ENCODE measurements at places on chromosomes 2 and 18. TPM values are rescaled to one million over a fixed set of nuclear protein-coding genes. Genes with fewer than 3 reads are reported as not detected.

REG3G gene
- total RNA-seq = not detected

- DNase-seq = no peak
Measured at GRCh38 chr2:234846599-234847363, 105.0 kb upstream of the SH3BP4 start.

DNA sequence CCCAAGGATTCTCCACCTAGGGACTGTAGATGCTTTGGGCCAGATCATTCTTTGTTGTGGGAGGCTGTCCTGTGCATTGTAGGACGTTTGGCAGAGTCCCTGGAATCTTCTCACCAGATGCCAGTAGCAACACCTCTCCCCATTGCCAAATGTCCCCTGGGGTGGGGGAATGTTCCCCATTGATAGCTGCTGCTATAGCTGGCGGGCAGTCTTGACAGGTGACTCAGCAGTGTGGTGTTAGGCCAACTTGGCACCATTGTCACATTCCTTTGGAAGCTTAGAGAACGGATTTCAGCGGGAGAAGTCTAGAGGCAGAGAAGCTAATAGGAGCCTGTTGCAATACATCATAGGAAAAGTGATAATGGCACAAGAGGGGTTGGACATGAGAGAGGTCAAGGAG, 495.7 kb upstream of the SMIM21 start:
- peak; percentile 46 for DNase-seq

DNA sequence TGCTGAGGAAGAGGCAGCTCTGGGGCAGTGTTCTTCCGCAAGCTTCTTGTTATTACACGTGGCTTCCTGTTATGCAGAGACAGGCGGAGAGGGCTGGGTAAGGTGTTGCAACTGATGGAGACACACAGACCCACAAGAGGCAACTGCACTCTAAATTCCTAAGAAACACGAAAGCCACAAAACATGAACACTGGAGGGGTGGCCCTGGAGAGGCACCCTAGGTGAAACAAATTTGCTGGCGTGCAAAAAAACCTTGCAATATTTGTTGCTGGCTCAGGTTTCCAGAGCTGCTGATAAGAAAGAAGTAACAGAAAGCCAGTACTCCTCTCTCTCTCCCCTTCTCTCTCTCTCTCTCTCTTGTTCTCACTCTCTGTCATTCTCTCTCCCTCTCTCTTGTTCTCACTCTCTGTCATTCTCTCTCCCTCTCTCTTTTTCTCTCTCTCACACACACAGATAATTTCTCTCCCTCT, 31.8 kb downstream of the ARHGAP25 start:
- peak; percentile 37 for DNase-seq

DNA sequence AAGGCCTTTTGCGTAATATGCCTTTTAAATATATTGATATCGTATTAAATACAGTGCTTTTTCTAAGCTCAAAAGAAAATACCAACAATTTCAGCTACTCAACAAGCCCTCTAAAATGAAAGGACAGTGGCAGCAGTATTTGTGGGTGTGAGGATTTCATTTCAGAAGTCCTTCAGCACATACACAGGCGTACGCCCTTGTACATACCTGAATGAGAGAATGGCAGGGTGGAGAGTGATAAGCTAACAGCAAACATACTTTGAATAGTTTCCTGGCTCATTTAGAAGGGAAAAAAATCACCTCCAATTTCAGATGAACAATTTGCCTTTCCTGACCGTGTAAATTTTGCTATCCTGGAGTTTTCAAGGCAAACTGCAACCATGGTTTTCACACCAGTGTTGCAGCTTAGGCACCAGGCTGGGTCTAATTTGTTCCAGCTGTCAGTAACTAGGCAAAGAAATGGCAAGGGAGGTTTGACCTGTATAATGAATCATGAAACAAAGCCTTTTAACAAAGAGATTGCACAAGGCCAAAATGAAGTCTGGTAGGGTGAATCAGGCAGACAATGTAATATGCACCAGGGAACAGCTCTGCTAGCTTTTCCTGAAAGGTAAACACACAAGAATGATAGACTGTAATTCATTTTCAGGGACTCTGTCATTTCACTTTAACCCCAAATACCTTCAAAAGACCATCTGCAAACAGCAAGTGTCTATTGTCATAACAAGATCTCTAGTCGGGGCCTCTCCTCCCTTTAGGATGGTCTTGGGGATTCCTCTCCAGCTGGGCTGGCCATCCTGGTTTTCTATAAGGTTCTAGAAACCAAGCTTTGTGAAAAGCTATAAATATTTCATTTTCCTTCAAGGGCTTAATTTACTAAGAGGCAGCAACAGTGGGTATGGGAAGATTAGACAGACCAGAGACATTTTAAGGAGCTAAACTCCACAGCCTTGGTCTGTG, 11.5 kb downstream of the ANKRD29 start:
- no peak for DNase-seq

ST6GAL2 gene
- 1.8 TPM for total RNA-seq

MAPK4 gene
- 0.12 TPM for total RNA-seq

PKDCC gene
- total RNA-seq = 68.5 TPM

M1AP gene
- 0.56 TPM for total RNA-seq

- DNase-seq = no peak
Measured at GRCh38 chr2:127406454-127406853, 11.8 kb upstream of the PROC start.

LYPD1 gene
- not detected for total RNA-seq

MYCN gene
- total RNA-seq = 2.3 TPM

UGT1A10 gene
- total RNA-seq = 112 TPM

DNA sequence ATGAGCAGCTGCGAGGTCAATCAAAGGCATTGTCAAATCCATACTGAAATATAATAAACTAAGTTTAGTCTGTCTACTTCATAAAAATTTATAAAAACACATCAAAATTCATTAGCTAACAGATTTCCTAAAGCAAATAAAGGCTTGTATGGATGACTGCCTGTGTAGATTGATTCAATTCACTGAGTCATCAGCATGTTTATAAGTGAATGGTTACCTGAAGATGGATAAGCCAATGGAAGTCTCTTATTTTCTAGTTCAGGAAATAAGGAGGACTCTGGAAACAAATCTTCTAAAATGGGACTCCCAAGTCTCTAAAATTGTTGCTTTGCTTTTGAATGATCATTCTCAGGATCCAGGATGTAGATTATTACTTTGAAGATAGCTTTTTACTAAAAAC, 57.0 kb upstream of the HNRNPA3 start:
- DNase-seq = no peak

DNA sequence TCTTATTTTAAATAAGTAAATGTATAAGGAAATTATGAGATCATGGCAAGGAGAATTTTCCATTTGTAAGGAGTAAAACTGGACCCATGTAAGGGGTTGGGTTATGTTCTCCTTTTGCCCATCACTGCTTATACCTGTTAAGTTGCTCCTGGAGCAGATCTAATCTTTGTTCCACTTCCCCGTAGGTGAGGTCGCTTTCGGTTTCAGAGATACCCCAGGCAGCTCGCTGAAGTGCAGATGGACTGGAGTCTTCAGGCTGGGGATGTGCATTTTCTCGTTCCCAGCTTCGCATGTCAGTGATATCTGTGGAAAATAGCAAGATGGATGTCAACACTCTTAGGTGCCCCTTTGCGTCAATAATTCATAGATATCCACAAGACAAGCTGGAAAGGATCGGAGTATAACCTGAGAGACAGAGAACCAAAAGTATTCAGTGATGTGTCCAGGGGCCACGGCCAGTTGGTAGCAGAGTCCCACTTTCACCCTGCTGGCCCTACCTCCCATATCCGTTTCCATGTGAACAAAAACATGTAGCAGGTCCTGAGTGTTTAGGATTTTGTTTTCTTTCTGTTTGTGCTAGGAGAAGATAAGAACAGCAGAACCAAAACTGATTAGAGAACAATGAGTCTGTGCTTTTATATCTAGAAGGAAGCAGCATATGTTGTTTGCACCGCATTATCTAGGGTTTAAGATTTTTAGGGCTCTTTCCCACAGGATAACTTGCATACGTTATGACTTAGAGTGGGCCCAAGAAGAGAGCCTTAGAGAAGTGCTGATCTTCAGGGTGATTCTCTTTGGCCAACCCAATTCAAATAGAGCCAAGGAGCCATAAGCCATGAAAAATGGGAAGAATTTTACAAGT, 36.0 kb downstream of the GCA start:
- DNase-seq = no peak

GRCh38 chr18:21369146-21369545, 127.1 kb downstream of the GREB1L start:
- no peak for DNase-seq

DNA sequence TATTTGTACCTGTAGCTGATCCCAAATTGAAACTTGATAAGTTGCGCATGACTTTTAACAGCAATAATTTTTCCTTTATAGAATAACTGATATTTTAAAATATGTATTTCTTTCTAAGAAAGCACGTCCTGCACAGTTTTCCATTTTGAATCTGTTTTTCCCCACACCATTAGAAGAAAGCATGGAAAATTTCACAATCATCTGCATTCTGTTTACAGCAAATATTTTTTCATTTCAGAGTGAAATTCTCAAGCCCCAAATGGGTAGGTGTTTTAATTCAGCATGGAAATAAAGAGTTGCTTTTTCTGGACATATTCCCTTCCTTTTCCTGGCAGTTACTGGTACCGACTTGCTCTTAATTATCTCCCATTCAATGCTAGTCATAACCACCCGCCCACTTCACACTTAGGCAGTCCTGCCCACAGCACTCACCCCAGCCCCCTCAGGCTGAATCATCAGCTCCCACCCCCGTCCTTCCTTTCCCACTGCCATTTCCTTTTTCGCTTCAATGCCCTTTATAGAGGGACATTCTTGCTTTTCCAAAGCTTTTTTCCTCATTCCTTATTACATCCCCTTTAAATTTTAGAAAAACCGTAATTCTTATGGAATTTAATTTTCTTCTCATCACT, 89.2 kb upstream of the GLS start:
- no peak for DNase-seq

DNA sequence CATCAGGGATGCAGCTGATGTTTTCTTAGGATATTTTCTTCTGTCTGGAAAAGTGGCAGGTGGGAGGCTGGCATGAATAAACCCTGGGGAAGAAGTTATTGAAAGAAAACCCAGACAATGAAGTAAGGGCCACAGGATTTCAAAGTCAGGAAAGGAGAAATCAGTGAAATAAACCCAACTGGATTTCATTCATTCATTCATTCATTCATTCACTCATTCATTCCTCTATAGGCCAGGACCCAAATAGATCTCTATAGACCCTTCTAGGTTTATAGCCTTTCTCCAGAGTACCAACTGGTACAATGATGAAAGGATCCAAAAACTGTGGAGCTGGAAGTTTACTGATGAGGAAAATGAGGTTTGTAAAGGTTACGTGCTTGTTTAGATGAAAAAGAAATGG, 67.3 kb upstream of the DNMT3A start:
- DNase-seq = no peak

RGPD4 gene
- not detected for total RNA-seq

- no peak for DNase-seq
Measured at GRCh38 chr2:238396663-238397062, 30.1 kb upstream of the ASB1 start.

DQX1 gene
- 34.3 TPM for total RNA-seq

TEX44 gene
- not detected for total RNA-seq
